ENCODE measurements at places on chromosomes 5 and 9. TPM values are rescaled to one million over a fixed set of nuclear protein-coding genes. Genes with fewer than 3 reads are reported as not detected.

GRCh38 chr9:69877852-69878514 is 57.4 kb downstream of the CFAP95 start:
- no peaks in the 10 kb centered on the region for H3K36me3 ChIP-seq
- H3K27me3 ChIP-seq, result no peaks in the 10 kb centered on the region
- H3K4me3 ChIP-seq, result no peak overlapping the region
- no peak overlapping the region for H3K27ac ChIP-seq
- peaks cover 6% of the 10 kb centered on the region for H3K4me1 ChIP-seq

The KLF9 gene
- 0.12 TPM for total RNA-seq

GRCh38 chr5:61638476-61638875 is 306.4 kb downstream of the ZSWIM6 start:
- H3K27me3 ChIP-seq, result no peaks in the 10 kb centered on the region
- H3K27ac ChIP-seq, result no peak overlapping the region
- DNase-seq, result no peak
- H3K4me1 ChIP-seq, result peaks cover 12% of the 10 kb centered on the region
- no peak overlapping the region for H3K4me3 ChIP-seq

The PLPPR1 gene
- total RNA-seq, result 3.2 TPM

DNA sequence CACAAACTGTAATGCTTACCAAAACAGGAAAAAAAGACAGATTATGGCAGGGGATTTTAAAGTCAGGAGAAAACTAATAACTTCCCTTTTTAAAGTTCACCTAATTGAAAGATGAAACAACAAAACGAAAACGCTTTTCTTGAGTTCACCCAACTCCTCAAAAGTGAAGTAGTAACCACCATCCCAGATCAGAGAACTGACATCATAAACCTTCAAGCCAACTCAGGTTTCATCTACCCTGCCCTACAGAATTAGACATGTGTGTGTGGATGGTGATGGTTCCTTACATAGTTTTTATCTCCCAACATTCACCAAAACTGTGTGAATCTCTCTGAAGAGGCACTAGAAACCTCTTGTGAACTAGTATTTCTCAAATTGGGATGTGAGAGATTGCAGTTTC is 195.2 kb upstream of the PTGER4 start:
- no peak overlapping the region for H3K4me3 ChIP-seq
- no peak for DNase-seq
- H3K4me1 ChIP-seq, result no peaks in the 10 kb centered on the region
- no peak overlapping the region for H3K27ac ChIP-seq
- H3K27me3 ChIP-seq, result no peaks in the 10 kb centered on the region

The ZNF189 gene
- 40.2 TPM for total RNA-seq

The ADAMTS19 gene
- 23.3 TPM for total RNA-seq

- H3K27ac ChIP-seq, result no peak overlapping the region
- H3K36me3 ChIP-seq, result no peaks in the 10 kb centered on the region
- no peak overlapping the region for H3K4me3 ChIP-seq
- H3K27me3 ChIP-seq, result no peaks in the 10 kb centered on the region
- H3K4me1 ChIP-seq, result no peaks in the 10 kb centered on the region
Measured at GRCh38 chr9:2340046-2340760, 281.4 kb upstream of the VLDLR start.

- no peaks in the 10 kb centered on the region for H3K27me3 ChIP-seq
- no peak overlapping the region for H3K4me3 ChIP-seq
- no peak for DNase-seq
- no peaks in the 10 kb centered on the region for H3K4me1 ChIP-seq
- no peak overlapping the region for H3K27ac ChIP-seq
Measured at GRCh38 chr5:130747556-130747955, 417.5 kb downstream of the HINT1 start.

DNA sequence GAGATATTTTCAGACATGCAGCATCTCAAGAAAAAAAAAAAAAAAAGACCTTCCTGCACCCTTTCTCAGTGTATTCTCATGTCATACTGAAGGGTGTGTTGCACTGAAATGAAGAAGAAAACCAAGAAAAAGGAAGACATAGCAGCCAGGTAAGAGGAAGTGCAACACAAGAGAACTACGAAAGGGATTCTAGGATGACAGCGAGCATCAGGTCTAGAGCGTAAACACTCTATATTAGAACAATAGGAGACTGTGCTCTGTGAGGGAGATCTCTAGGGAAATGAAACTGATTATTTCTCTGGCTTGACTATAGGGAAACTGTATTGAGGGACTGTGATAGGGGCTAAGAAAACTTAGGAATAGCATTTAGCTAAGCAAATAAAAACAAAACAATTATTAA is 30.0 kb downstream of the BTF3 start:
- H3K4me3 ChIP-seq, result no peak overlapping the region
- no peaks in the 10 kb centered on the region for H3K4me1 ChIP-seq
- no peak overlapping the region for H3K27ac ChIP-seq
- DNase-seq, result no peak

The CER1 gene
- total RNA-seq, result not detected

DNA sequence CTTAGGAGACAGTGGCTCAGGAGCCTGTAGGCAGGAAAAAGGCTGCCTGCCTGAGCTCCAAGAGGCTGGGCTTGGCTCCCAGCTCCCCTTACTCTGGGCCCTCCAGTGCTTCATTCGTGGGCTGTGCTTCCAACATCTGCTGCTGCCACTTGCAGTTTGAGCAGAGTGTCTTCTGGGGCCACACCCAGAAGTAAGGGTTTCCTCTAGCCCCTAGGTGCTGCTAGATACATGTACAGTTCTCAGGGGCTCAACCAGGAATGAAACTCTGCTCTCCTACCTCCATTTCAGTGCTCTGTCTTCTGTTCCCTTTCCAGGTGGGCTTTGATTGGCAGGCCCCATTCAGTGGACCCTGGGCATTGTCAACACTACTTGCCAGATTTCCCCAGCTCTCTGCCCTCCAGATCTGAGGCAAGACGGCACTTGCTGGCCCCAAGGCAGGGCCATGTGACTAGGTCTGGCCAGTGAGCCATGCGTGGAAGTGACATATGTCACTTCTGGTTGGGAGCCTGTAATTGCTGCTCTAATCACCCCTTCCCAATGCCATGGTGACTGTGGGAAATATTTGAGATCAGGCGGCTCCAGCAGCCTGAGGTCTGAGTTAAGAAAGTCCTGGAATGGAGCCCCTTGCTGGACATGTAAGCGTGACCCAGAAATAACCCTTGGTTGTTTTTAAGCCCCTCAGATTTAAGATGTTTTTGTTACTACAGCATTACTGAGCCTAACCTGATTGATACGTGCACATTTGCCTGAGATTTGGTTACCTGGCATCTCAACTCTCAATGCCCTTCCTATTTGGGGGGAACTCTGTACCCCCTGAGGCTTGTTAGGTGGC is 9.4 kb upstream of the BOD1 start:
- no peaks in the 10 kb centered on the region for H3K36me3 ChIP-seq
- H3K4me3 ChIP-seq, result no peak overlapping the region
- H3K27me3 ChIP-seq, result no peaks in the 10 kb centered on the region

Measured in neural progenitor cell (in vitro differentiated cells).